GM04504 (cell line): ENCODE measurements at places on chromosomes 16 and 17.

DNA sequence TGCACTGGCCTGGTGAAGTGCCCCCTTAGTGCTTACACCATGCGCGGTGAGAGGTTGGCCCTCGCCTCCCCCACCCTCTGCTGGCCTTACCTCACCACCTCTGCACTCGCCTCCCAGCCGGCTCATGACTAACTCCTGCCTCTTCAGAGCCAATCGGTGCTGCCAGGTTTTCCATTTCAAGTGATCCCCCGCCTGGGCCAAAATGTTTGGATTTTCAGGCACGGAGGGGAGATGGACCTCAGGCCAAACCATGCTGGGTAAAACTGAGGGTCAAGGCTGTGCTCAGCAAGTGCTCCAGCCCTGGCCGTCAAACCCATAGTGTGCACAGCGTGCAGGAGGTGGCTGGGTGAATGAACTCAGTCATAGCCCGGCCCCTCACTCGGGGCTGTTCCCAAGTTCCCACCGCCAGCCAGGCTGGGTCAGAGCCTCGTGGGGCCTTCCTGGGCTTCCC, 175.4 kb downstream of the SEC14L1 start:
- peak; percentile 26 for DNase-seq

DNA sequence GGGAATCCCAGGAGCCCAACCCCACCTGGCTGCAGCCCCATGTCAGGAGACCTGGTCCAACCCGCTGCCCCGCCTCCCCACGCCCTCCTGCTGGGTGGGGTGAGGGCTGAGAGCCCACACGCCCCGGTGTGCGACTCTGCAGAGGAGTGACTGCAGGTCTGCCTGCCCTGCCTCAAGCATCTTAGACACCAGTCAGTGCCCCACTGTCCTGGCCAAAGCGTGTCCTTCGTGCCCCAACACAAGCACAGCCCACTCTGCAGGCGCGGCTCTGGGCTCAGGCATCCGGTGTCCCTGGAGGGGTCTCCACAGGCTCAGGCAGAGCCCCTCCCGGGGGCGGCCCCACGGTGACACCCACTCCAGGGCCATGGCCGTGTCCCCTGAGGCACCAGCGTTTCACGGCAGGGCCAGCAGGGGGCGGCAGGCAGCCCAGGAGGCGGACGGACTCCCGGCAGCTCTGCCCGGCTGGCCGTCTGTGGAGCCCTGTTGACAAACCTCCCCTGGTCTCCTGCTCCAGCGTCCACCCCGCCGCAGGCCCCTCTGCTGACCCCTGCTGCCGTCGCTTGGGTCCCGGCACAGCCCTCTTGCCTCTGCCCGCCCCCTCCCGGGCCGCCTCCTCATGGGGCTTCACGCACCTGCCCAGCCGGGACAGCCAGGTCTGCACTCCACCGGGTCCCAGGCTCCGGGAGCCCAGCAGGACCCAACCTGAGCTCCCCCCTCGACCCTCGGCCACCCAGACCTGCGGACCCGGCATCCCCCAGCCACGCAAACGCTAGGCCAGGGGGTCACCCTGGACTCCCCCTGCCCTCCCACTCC, 8.6 kb upstream of the UBE2I start:
- DNase-seq: no peak

- DNase-seq: no peak
Observed at GRCh38 chr16:48420437-48420836, 35.2 kb upstream of the SIAH1 start.

DNA sequence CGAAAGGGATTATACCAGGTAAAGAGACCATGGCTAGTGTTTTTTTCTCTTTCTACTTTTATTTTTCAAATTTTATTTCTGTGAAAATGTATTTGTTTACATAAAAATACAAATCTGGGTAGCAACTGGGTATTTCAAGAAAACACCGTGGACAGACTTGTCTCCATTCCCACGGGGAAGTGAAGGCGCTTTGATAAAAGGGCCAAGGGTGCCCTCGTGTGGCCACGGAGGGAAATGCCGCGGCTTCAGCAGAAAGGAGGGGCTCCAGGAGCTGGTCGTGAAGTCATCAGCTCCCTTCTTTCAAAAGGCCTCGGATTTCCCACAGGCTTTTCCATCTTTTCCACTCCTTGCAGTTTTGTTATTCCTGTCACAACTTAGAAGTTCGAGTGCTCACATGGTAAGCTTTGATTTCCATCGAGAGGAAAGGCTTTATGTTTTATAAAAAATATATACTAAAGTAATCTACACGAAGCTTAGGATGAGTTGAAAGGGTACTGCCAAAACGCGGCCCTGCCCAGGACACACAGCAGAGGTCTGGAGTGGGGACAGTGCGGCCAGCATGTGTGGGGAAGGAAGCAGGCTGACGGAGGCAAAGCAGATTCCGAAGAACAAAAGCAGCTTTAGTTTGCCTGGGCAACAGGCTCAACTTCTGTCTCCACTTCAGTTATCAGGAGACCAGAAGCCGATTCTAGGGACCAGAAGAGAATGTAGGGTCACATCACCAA, 15.3 kb upstream of the MNT start:
- peak; percentile 80 for DNase-seq

DNA sequence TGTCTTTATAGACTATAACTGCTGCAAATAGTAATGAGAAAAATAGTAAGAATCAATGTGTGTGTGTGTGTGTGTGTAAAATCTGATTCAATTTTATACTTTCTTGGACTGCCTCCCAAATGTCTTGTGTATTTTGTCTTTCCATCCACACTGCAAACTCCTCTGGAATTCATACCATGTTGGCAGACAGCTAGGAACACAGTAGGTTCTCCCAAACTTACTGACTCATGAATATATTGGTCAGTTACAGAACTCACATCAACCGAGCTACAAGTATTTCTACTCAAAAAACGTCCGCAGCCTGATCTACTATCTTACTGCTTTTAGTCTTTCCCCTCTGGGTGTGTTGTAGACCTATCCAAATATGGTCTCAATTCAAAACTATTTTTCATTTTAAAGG, 542.7 kb upstream of the PSMD7 start:
- no peak for DNase-seq

DNA sequence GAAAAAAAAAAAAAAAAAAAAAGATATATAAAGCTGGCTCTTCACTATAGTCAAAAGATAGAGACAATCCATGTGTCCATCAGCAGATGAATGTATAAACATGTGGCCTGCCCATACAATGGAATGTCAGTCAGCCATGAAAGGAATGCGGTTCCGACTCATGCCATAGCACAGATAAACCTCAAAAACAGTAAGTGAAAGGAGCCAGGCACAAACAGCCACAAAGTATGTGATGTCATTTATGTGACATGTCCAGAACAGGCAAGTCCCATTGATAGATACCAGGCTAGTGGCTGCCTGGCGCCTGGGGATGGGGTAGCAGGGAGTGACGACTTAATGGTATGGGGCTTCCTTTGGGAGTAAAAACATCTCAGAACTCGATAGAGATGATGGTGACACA, 155.7 kb downstream of the CMIP start:
- DNase-seq: no peak

DNA sequence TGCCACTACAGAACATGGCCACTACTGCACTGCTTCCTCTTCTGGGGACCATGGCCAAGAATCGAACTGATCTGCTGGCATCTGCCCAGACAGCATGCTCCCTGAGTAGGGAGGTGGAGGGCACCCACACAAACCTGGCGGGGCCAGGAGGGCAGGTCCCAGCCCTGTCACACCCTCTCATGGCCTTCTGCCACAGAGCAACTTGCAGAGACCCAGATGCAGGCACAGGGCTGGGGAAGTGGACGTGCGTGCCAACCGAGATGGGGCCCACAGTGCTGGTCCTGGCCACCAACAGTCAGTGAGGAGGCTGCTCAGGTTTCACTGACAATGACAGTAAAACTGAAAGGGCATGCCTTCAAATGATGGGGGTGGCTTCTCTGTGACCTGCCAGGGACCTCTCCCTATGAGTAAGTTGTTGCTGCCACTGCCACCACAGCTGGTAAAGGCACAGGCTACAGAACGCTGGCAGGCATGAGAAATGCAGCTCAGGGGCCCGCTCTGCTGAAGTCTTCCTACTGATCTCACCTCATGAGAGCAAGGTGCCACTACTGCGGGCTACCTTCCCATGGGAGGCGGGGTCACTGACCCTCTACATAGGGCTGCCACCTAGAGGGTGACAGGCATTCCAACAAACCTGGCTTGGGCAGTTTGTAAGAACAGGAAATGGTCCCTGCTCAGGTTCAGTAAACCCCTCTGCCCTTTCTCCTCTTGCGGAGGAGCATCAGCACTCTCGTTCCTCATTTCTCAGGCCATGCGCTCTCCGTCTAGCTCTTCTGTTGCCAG, 15.5 kb downstream of the HIC1 start:
- DNase-seq: no peak
